ENCODE measurements at places on chromosomes 2 and 18.

DNA sequence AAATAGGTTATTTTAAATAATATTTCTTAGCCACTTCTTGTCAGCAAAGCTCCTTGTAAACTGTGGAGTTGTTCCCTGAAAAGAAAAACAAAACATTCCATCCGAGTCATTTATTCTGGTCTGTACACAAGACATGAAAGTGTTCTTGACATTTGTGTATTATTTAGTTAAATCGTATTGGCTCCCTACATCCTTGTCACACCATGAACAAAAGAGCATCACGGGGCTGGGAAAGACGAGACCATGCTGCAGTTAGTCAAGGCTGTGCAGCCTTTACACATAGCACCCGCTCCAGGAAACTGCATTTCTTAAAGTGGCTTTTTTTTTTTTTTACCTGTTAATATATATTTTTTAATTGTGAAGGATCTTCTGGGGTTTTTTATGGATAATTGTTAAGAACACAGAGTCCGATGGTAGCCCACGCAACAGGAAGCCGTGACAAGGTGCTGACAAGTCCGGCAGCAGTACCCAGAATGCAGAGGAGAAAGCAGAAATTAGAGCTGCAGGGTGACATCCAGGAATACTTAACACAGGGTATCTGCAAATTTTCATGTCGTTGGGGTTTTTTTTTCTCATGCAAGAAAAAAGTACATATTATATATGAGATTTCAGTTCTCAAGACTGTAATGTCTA lies 588.4 kb downstream of the ARHGAP15 start:
- DNase-seq: no peak

- DNase-seq: no peak
Measured at GRCh38 chr2:96423291-96423690, 81.9 kb downstream of the NEURL3 start.

DNA sequence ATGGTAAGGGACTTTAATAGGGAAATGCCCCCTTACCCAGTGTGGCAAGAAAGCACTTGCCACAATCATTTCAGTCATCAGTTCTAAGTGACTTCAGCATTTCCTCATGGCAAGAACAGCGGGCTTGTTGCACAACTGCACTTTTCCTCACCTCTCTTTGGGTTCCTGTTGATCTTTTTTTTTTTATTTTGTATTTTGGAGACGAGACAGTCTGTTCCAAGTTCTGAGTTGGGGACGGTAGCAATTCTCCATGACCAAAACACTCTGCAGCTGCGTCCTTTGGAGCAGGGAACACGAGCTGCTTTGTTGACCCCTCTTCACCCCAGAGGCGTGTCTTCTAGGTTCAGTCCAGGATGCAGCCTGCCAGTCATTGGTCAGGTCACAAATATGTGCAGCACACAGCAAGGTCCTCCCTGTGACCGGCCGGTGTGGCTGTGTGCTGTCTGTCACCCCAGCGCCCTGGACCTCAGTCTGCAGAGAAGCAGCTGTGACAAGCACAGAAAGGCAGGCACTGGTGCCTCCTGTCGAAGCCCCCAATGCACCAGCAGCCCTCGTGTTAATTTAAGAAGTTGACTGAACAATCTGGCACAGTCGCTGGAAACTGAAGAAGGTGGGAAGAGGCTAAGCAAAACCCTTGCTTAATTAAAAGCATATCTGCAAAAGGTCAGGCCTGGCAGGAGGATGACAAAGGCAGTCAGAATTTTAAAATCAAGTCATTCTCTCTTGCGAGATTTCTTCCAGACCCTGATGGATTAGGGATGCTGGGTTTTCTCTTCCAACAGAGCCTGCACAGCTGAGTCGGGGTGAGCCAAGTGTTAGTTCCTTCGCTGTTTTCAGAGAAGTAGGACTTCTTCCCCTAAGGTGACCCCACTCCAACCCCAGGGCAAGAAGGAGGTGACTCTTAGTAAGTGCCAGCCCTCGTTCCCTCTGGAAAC lies 96.7 kb upstream of the COPS8 start:
- DNase-seq: no peak

DNA sequence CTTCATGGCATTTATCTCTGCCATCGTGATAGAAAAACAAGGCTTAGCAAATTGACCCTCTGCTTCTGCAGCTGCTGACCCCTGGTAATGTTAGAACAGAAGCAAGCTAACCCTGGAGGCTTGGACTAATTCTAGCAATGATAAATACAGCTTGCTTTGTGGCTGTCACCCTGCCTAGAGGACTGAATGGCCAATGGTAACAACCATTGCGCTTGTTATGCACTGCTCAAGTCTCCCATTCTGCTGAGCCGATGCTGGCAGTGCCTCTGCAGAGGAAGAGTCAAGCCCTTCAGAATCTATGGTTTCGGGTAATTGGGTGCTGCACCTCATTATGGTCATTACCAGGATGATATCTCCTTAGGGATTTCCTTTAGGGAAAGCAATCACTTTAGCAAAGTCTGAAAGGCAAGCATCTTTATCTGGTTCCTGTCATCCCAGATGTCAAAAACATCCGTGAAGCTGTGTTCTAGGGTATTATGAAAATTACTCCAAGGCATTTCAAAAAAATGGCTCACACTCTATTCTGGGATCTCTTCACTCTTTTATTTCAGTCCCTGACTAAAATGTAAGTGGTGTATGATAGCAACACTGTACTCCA lies 186.8 kb upstream of the DLGAP1 start:
- DNase-seq: no peak

DNA sequence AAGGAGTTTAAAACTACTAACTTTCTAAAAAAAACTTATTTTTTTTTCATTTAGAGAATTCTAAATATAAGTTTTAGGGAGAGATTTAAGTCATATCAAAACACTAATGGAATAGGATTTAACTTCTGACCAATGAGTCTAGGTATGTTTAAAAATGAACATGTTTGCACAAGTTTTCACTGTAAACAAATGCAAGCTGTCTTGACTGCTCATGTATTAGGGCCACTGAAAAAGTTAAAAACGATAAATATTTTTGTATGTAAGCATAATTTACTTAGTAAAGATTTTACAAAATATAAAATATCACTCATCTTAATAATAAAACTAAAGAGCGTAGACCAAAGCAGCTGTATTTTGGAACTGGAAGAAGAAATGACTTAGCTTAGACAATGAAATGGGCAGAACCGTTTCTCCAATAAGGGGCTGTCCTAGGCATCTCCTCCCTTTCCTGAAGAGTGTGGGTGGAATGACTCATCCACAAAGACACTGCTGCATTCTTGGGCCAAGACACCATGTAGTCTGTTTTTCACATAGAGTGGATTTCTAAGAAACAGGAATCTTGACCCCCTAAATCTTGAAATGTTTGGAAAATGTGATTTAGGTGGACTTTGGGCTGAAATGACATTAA lies 118.8 kb downstream of the MEP1B start:
- DNase-seq: no peak

GRCh38 chr2:36733215-36733614 lies 36.7 kb downstream of the VIT start:
- DNase-seq: no peak

- no peak for DNase-seq
Measured at GRCh38 chr2:21220930-21221329, 97.2 kb downstream of the TDRD15 start.

GRCh38 chr2:33420726-33421125 lies 55.7 kb upstream of the RASGRP3 start:
- DNase-seq: no peak

DNA sequence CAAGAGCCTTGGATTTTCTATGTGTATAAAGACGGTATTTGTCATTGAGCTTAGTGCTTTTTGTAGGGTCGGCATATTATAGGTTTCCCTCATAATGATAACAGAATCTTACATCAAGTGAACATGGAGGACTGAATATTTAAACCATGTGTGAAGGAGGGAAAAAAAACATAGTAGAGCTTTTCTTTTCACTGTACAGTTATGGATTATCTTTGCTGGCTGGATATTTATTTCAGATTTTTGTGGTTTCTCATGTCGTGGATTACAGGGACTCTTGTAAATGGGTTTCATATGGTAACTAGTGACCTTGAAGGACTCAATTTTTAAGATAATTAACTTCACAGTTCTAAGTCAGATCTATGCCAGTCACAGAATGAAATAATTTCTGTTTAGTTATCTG lies 330.2 kb upstream of the NRP2 start:
- DNase-seq: no peak

DNA sequence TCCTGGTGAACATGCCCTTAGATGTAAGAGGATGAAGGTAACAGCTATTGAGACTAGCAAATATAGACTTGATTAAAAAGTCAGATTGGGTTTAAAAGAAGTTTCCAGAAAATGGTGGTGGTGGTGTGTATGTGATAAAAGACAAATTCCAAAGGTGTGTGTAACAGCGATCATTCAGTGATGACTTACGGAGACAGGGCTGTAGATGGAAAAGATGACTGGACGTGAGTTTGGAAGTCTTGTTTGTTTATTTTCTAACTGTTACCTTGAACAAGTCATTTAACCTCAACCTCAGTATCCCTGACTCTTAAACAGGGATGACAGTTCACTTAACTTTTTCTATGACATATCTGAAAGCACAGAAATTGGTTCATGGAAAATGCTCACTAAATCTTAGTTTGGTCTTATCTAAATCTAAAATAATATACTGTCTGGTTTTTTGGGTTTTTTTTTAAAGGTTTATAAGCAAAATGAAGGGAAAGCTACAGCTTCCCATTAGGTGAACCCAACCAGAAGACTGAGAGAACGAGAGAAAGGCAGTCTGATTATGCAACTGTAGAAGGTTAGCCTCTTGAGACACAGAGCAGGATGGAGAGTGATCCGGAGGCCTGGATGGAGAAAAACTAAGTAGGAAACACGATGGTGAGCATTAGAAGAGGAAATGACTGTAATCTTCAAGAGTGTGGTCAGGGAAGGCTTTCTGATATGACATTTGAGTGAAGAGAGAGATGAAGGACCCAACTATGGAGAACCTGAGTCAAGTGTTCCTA lies 71.9 kb downstream of the TCF4 start:
- DNase-seq: no peak

DNA sequence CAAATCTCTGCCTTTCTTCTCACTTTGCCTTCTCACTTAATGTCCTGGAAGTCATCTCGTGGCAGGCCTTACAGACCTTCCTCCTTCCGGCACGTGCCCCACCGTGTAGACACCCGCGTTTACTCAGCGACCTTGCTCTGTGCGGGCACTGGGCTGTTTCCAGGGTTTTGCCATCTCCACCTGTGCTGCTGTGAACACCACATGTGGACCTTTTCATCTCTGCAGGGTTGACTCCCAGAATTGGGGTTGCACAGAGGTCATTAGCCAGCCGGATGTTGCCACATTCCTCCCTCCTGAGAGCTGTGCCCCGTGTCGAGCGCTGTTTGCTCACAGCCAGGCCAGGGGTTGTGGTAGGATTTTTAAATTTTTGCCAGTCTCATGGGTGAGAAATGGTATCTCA lies 25.4 kb downstream of the KCNG2 start:
- DNase-seq: no peak

GRCh38 chr2:40034198-40034597 lies 255.1 kb upstream of the THUMPD2 start:
- DNase-seq: no peak

DNA sequence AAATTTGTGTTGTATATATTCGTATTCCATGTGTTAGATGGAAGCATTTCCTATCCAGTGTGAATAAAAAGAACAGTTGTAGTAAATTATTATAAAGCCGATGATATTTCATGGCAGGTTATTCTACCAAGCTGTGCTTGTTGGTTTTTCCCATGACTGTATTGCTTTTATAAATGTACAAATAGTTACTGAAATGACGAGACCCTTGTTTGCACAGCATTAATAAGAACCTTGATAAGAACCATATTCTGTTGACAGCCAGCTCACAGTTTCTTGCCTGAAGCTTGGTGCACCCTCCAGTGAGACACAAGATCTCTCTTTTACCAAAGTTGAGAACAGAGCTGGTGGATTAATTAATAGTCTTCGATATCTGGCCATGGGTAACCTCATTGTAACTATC lies 138.8 kb downstream of the GFPT1 start:
- DNase-seq: no peak

GRCh38 chr2:54287532-54287931 lies 31.5 kb upstream of the TSPYL6 start:
- DNase-seq: no peak
